ENCODE measurements at places on chromosomes 1 and 21.

DNA sequence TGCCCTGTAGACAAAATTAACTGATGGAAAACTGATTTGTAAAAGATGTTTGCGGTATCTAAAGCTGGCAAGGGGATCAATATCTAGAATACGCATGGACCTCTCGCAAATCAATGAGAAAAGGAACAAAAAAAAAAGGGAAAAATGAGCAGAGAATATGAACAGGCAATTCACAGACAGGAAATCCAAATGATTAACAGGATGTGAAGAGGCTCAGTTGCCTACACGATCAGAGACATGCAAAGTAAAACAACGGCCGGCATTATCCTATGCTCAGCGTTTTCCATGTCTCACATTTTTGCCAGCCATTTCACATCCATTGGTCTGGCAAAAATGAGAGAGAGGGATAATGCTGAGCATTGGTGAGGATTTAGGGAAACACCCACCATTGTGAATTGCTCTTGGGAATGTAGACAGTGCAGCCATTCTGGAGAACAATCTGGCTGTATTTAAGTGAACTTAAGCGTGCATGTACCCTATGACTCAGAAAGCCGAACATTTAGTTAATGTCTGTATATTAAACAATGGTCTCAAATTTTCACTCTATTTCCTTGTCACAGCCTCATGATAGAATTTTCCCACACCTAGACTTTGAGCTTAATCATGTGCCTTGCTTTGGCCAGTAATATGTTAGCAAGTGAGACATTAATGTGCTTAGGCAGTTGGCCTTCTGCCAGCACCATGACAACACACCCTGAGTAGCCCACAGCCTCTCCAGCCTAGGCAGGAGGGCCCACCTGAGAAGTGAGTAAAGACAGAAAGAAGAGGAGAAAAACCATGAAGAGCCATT lies 61.0 kb upstream of the NBPF3 start:
- no peak for DNase-seq

DNA sequence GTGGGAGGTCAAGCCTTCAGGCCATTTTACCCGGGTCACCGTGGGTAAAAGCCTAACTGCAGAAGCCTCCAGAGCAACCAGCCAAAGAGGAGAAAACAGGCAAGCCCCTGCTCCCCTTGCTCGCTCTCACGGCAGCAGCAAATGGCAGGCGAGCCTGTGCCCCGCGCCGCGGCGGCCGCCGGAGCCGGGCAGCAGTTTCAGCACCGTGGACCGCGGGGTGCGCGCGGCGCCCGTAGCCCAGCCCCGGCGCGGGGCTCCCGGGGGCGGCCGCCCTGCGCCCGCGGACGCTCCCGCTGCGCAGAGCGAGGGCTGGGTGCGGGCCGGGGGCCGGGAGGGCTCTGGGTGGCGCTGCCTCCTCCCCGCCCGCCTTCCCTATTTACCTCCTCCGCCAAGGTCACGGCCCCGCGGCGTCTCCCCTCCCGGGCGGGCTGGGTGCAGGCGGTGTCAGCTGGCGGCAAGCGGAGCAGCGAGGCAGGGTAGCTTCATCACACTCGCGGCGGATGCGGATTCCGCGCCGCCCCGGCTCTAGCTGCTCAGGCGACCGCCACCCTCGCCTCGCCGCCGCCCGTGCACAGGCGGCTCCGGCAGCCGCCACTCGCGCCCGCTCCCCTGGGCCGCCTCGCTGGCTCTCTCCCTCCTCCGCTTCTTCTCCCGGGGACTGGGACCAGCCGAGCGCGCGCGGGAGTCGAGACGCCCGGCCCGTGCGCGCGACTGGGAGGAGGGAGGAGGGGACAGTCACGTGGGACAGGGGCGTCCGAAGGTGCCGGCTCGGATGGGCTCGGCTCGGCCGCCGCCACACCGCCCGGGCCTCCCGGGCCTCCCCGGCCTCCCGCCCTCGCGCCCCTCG lies at the start of gene RGS7:
RGS7 (minus strand) TSS at position 687 of the 847 bp plus-strand sequence.
- DNase-seq: no peak

DNA sequence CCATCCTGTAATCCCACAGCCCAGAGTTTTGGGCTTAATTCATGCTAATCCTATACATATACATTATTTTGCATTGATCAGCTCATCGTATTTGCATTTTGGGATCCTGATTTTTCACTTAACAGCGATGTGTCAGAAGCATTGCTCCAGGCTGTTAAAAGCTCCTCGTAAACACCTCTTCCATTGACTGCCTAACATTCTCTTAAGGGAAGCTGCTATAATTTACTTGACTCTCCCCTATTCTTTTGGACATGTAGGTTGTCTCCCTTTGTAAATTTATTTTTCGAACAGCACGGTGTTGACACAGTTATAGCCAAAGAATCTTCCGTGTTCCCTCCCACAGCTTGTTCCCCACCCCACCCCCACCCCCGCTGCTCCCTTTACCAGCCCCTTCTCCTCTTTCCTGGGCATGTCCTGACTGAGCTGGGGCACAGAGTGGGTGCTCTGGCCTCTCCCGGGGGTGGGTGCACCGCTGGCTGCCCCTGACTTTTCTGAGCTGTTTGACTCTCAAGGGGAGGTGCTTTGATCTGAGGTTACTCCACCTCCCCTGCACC lies 22.8 kb downstream of the LDLRAP1 start:
- DNase-seq: no peak

GRCh38 chr1:30787856-30788495 lies 30.4 kb upstream of the LAPTM5 start:
- DNase-seq: no peak

GRCh38 chr1:6634371-6635052 lies 9.8 kb downstream of the THAP3 start:
- DNase-seq: no peak

GRCh38 chr1:106061586-106062495 lies 994.6 kb upstream of the PRMT6 start:
- DNase-seq: no peak

- DNase-seq: no peak
These were observed 56.1 kb downstream of the HIVEP3 start for GRCh38 chr1:41862384-41863221.

- DNase-seq: no peak
These were observed 25.4 kb downstream of the EGLN1 start for GRCh38 chr1:231396643-231397042.

- DNase-seq: no peak
These were observed 4.4 kb upstream of the FLVCR1 start for GRCh38 chr1:212853658-212854057.

DNA sequence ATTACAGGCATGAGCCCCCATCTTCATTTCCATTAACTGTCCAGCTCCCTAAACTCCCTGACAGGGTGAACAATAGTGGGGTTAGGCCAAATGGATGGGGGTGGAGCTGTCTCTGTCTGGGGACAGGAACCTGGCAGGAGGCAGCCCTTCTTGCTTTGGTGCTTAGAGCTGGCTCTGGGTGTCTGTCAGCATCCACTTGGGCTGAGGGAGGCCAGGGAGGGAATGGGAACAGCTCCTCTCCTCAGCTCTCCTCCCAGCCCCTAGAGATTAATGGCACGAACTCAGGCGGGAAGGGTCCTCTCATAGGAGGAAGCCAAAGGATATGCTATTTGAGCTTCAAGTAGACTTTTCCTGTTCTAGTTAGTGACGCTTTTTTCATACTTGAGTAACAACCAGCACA lies 11.1 kb upstream of the ETV3L start:
- DNase-seq: no peak

- no peak for DNase-seq
These were observed 13.0 kb upstream of the LTN1 start for GRCh38 chr21:29005696-29006095.

GRCh38 chr1:167899253-167899681 lies 14.7 kb downstream of the ADCY10 start:
- DNase-seq: no peak

- no peak for DNase-seq
These were observed 26.7 kb upstream of the MTMR11 start for GRCh38 chr1:149963358-149963757.

DNA sequence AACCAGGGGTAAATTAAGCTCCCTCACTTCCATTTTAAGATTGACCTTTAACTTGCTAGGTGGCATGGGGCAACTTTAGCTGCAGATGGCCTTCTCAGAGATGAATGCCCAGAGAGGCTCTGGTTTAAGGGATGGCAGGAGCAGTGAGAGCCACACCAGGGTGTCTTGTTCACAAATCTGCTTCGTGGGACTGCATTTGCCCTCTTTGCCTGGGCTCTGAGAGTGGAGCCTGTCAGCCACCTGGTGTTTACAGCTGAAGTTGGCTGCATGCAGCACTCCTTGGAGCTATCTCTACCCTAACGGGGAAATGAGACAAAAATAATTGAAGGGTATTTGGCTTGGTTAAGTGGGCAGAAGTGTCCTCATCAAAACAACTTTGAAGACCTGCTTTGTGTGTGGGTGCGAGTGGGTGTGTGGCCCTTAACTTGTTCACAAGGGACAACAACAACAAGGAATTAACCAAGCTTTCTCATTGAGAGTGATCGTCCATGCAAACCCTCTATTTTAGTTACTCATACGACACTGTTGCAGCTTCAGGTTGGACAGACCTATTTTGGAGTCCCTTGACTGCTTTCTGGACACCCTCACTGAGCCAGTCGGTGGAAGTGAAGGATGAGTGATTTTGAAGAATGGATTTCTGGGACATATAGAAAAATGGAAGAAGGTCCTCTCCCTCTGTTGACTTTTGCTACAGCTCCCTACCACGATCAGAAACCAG lies 29.8 kb downstream of the PGM1 start:
- DNase-seq: no peak

GRCh38 chr1:161020509-161021164 lies at the start of gene F11R:
F11R (minus strand) TSS chr1:161021152; CDS start chr1:161021073, 79 bp downstream.
- no peak for DNase-seq

DNA sequence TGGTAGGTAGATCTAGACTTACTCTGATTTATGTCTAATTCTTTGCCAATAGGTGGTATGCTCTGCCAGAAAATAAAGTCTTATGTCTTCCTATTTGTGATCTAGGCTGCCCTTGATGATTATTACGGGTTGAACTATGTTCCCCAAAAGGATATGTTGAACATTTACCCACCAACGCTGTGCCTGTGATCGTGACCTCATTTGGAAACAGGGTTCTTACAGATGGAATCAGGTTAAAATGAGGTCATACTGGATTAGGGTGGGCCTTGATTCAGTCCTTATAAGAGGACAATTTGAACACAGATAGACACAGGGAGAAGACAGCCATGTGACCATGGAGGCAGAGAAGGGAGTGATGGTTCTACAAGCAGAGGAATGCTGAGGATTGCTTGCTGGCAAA lies 95.1 kb upstream of the BCAR3 start:
- DNase-seq: no peak

DNA sequence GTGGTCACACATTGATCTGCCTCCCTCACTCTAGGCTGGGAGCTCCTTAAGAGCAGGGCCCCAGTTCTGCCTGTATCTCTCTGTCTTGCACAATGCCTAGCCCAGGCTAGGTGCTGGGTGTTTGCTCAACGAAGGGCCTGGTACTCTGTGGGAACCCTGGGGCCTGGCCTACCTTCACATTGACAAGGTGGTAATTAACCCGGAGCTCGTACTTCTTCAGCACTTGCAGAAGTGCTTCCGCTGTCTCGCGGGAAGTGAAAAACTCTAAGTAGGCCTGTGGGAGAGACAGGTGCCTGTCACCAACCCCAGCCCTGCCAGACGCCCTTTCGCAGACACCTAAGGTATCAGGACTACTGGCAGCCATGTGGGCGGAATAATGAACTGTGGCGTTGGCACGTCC lies 13.7 kb downstream of the MTHFR start:
- DNase-seq: no peak

- peak; percentile 25 for DNase-seq
These were observed 113.5 kb downstream of the MAP3K21 start for GRCh38 chr1:233440951-233441401.

- peak; percentile 46 for DNase-seq
These were observed 16.4 kb downstream of the ALDH4A1 start for GRCh38 chr1:18886003-18886335.

- no peak for DNase-seq
These were observed 154.6 kb downstream of the TENT5C start for GRCh38 chr1:117760485-117760884.

DNA sequence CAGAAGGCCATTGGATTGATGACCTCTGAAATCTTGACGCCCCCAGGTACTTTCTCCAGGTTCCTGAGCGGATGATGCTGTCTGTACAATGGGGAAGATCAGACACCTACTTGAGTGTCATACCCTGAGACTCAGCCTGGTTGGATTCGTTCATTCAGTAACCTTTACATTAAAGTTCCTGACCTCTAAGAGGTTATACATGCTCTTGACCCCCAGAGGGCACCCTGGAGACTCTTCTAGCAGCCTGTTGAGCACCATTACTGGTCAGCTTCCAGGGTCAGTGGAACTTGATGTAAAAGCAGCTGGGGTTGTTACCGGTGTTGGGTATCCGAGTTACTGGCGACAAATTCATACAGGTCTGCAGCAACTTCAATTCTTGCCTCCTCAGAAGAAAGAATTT lies 114.3 kb upstream of the ZNF678 start:
- no peak for DNase-seq

DNA sequence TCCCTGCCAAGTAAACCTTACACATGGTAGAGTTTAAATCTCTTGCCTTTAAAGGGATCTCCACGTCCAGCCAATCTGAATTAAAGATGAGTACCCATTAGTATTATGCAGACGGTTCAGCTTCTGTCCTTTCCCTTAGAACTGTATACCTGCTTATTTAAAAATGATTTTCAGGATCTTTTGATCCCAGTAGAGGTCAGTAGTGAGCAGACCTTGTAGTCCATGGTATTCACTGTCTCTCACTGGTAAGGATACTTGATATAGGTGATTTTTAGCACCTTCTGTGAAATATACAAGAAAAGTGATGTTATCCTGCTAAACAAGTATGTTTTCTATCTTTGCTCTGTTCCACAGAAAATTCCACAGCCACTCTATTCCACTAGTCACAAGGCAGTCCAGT lies 1211.6 kb upstream of the ADGRL4 start:
- no peak for DNase-seq

DNA sequence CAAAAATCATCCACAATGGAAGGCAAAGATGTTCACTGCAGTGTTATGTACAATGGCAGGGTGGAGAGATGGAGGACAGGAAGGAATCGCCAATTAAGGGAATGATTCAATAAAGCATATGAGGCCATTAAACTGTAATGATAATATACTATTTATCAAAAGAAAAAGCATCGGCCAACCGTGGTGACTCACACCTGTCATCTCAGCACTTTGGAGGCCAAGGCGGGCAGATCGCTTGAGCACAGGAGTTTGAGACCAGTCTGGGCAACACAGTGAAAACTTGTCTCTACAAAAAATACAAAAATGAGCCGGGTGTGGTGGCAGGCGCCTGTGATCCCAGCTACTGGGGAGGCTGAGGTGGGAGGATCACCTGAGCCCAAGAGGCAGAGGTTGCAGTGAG lies 89.1 kb downstream of the SSBP3 start:
- DNase-seq: no peak

- no peak for DNase-seq
These were observed at the start of gene NIBAN1 for GRCh38 chr1:184974056-184974836. NIBAN1 (minus strand) TSS chr1:184974508; CDS start chr1:184974356, 152 bp downstream.

GRCh38 chr1:4273747-4274146 lies 373.7 kb upstream of the C1orf174 start:
- DNase-seq: no peak

DNA sequence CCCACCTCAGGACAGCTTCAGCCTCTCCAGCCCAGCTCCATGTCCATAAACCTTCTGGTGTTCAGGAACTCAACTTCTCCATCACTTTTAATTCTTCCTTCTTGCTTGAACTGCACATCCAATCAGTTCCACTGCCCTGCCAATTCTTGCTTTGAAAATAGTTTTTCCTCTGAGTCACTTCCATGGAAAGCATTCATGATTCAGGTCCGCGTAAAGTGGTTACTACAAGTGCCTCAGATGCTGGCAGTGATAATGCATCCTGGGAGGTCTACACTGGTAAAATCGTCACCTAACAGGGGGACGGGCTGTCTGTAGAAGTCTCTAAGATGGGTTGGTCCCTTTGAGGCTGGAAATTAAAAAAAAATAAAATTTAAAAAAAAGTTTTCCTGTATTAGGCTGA lies 25.9 kb upstream of the RCAN1 start:
- DNase-seq: peak; percentile 52

GRCh38 chr21:40215941-40216340 lies 348.7 kb downstream of the PCP4 start:
- no peak for DNase-seq
